Renal pelvis (tissue), 12 donors: ENCODE measurements at places on chromosomes 7 and 10.

GRCh38 chr10:60753152-60753551 lies 25.1 kb upstream of the CDK1 start:
- no peak for DNase-seq

DNA sequence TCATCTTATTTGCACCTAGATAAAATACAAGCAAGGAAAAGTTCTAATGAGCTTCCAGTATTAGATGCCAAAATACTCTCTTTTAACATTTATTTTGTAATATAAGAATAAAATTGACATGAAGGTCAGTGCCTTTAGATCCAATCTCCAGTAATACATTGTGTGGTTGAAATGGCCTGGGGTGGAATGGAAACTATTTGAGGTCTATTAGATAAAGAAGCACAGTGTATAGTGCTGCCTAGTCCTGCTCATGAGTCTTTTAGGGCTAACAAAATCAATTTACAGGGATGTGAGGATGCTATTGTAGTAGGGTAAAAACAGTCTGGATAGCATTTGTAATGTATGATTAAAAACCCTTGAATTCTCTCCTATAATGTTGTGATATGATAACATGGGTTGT lies 84.5 kb upstream of the ETV1 start:
- no peak for DNase-seq

DNA sequence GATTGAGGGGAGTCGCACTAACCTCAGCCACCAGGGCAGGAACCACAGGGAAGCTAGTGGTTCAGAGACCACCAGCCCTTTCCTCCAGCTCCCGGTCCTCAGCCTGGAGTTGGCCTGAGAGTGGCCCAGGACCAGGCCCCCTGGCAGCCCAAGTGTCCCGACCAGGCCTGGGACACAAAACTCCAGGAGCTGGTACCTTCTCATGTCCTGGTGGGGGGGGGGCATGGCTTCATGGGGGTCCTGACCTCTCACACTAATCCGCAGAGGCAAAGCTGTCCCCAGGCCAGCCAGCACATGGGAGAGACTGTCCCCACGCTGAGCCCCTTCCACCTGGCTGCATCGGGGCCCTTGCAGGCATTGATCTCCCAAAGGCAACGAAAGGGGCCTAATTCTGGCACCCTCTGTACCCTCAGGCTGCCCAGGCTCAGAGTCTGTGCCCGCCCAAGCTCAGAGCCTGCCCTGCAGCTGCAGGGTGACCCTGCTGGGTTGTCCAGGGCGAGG lies 28.2 kb downstream of the GPRIN2 start:
- no peak for DNase-seq

DNA sequence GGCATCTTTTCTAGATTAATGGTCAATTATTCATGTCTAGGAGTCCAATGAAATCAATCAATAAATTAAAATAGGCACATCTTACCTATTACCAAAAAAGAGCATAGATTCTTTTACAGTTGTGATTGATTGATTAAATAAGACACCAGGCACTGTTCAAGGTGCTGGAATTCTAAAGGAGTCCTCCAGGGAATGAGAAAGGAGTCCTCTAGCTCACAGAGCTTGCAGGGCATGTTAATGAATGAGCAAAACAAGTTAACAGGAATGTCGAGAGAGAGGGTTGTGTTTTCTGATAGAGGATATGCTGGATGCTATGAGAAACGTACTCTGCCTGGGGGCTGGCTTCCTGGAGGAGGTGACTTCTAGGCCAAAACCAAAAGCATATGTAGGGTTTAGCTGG lies 191.4 kb downstream of the BMPER start:
- DNase-seq, result no peak

GRCh38 chr10:23742368-23742767 lies 303.5 kb downstream of the OTUD1 start:
- no peak for DNase-seq

DNA sequence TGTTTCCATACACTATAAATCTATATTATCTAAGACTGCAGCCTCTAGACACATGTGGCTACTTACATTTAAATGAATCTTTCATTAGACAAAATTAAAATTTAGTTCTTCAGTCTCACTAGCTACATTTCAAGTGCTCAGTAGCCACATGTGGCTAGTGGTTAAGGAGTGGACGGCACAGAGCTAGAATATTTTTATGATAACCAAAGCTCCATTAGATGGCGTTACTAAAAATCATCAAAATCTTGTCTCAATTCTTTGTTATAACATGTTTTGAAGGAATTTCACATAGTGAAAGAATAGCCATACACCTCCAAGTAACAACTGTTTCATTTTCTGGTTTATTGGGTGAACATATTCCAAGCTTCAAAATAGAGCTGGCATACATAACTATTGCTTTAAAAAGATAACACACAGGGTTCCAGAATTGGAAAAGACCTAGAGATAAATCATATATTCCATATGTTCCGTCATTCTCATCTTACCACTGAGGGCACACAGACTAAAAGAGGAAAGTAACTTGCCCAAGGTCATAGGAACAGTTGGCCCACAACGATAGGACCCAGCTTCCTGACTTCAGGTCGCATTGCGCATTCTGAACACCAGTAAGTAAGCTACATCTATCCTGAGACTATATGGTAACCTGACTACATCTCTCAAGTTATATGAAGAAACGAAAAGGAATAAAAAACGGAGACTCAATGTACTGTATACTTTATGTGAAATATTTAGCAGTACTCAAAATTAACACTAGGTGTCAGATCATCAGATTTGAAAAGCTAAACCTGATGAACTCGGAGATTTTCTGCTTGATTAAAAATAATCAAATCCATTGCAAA lies 66.6 kb downstream of the CAV1 start:
- DNase-seq, result no peak

GRCh38 chr7:112963634-112964033 lies 123.0 kb downstream of the GPR85 start:
- DNase-seq, result no peak

DNA sequence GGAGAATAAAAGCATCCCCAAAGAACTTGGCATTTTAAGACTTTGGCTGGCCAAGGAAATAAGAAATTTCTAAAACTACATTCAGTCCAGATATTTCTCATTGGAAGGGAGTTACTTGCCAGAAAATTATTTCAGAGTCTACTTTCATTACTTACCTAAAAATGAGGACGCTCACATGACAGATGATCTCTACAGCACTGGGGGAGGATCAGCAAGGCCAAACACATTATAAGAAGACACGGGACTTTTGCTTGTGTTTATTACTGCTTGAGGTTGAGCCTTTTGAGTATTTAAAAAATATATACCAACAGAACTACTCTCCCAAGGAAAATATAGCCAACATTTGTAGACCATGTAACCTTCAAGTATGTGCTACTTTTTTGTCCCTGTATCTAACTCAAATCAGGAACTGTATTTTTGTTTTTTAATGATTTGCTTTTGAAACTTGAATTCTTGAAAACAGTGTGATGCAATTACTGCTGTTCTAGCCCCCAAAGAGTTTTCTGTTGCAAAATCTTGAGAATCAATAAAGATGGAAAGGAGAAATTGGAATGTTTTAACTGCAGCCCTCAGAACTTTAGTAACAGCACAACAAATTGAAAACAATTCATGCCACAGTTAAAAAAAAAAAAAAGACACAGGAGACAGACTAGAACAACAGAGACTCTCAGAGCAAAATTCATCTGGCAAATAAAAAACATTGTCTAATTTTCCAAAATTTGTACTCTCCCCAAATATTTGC lies 128.1 kb downstream of the ZNF438 start:
- DNase-seq, result no peak

GRCh38 chr10:17001961-17002749 lies 127.5 kb downstream of the CUBN start:
- no peak for DNase-seq

GRCh38 chr10:23686722-23687121 lies 247.8 kb downstream of the OTUD1 start:
- DNase-seq, result no peak

- no peak for DNase-seq
These were observed 382.2 kb upstream of the NRP1 start for GRCh38 chr10:33716501-33717267.

DNA sequence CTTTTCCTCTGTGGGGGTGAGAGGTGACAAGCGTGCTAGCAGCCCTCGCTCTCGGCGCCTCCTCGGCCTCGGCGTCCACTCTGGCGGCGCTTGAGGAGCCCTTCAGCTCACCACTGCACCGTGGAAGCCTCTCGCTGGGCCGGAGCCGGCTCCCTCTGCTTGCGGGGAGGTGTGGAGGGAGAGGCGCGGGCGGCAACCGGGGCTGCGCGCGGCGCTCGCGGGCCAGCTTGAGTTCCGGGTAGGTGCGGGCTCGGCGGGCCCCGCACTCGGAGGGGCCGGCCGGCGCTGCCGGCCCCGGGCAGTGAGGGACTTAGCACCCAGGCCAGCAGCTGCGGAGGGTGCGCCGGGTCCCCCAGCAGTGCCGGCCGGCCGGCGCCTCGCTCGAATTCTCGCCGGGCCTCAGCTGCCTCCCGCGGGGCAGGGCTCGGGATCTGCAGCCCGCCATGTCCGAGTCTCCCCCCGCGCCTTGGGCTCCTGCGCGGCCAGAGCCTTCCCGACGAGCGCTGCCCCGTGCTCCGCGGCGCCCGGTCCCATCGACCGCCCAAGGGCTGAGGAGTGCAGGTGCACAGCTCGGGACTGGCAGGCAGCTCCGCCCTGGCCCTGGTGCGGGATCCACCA lies 352.8 kb upstream of the PODXL start:
- no peak for DNase-seq

DNA sequence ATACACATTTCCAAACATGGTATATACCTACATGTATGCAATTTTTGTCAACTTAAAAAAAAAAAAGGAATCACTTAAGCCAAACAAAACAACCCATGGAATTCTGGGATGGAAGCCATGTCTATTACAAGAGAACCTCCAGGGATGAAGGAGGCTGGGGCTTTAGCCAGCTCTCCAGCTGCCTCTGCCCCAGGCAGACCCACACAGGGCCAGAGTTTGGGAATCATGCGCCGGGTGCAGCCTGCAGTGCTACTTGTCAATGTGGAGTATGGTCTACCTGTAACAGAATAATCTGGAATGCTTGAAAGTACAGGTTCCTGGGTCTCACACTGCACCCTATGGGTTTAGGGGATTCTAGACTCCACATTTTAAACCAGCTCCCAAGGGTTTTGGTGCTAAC lies 10.8 kb downstream of the ATP6V0E2 start:
- DNase-seq, result no peak

GRCh38 chr10:124627866-124628675 lies 116.1 kb downstream of the FAM53B start:
- DNase-seq, result no peak

DNA sequence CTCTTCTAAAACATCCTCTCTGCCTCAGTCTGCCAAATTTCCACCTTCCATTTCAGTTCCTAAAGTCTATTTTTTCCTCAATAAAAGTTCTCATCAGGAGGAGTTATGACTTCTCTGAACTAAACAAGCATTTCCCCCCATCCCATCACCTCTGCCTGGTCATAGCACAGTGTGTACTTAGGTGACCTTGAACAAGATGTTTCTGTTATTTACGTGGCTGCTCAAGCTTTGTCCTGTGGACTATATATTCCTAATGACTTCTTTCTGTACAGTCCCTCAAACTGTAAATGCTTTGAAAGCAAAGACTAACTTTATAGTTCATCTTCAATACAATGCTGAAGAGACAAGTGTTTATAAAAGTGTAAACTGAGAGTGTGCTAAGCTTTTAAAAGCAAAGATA lies 166.9 kb downstream of the CPEB3 start:
- DNase-seq, result no peak
